ENCODE measurements at places on chromosomes 13 and 19. TPM values are rescaled to one million over a fixed set of nuclear protein-coding genes. Genes with fewer than 3 reads are reported as not detected.

ZSWIM4 gene
- polyA plus RNA-seq = not detected

DNA sequence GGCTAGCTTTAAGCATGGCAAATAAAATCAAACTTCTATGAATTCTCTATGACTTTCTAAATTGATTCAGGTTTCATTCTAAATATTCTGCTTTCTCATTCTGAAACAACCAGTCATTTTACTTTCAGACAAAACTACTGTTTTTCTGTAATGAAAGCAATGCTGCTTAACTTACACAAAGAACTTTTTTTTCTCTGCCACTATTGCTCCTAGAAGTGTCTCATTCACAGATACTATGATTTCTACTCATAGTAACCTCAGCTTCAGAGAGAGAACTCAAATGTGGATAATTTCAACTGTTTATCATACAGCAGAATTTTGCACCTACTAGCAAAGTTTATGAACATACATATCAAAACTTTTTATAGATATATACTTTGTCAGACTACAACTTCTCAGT lies 724.6 kb downstream of the SLITRK5 start:
- no peak for DNase-seq

DNA sequence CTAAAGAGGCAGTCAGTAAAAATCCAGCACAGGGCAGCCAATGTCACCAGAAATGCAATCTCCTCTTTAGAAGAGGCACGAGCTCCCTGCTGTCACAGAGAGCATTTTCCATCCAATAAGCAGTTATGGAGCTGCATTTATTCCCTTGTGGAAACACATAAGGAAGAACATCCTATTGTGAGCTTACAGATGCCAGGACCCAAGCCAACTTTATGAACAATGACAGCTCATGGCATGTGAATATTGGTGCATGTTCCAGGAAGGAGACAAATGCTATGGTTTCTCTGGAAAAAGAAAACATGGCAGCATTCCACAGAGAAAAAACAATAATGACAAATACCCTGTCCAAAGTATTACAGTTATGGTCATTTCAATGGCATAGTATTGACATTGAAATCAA lies 955.6 kb downstream of the UQCRFS1 start:
- DNase-seq = no peak

DNA sequence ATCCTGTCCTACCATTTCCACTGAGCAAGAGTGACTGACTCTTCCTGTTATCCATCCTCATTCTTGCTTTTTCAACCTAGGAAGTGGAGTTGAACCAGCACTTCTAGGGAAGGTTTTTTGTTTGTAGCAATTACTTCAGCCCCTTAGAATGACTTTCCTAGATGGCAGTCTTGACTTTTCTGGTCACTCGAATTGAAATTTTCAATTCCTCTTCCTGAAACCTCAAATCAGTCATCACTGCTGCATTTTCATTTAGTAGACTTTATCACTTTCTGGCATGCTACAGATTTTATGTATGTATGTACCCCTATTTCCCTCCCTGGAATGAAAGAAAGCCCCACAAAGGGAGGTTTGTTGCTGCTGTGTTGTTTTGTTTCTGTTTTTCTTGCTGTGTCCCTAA lies 915.9 kb downstream of the PCDH17 start:
- no peak for DNase-seq

- no peak for DNase-seq
These were observed 28.3 kb downstream of the OR10H4 start for GRCh38 chr19:15976836-15977689.

DNA sequence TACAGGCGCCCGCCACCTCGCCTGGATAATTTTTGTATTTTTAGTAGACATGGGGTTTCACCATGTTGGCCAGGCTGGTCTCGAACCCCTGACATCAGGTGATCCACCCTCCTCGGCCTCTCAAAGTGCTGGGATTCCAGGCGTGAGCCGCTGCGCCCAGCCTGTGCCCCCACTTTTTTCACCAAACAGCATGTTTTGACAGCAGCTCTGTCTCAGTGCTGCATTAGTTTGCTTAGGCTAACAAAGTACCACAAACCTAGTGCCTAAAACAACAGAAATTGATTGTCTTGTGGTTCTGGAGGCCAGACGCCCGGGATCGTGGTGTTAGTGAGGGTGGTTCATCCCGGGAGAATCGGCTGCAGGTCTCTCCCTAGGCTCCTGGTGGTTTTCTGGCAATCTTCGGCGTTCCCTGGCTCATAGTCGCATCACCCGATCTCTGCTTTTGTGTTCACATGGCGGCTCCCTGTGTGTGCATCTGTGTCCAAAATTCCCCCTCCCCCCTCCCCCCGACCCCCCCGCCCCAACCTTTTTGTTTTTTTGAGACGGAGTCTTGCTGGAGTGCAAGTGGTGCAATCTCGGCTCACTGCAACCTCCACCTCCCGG lies 30.0 kb downstream of the MYH14 start:
- no peak for DNase-seq

ZNF587 gene
- polyA plus RNA-seq = 11.1 TPM

TNNT1 gene
- not detected for polyA plus RNA-seq

- no peak for DNase-seq
These were observed 56.8 kb upstream of the KATNAL1 start for GRCh38 chr13:30364133-30364532.

DAND5 gene
- polyA plus RNA-seq = not detected

DNA sequence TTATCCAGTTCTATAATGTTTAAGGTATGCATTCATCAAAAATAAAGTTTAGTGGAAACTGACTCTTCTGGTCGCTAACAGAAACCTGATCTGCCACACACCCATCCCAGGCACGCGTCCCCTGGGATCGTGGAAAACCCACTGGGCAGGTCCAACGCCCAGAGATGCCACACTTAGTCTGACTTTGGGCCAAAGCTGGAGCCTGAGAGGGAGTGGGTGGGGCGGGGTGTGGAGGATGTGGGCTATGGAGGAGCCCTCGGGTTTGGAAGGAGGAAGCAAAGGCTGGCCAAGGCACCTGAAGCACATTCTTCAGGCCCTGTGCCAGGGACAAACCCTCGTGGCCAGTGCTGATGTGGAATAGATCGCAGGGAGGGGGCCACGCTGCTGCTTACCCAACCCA lies 2.5 kb downstream of the IGFL1 start:
- no peak for DNase-seq

GRCh38 chr19:49580264-49581006 lies at the start of gene NOSIP:
NOSIP (minus strand) TSS chr19:49580556; CDS start chr19:49560691, 19,865 bp downstream.
- DNase-seq = peak; percentile 92

GRCh38 chr13:107006661-107007060 lies 438.7 kb upstream of the ARGLU1 start:
- no peak for DNase-seq

- DNase-seq = no peak
These were observed 5.9 kb downstream of the MAST1 start for GRCh38 chr19:12843999-12844732.

CLC gene
- polyA plus RNA-seq = not detected

DNA sequence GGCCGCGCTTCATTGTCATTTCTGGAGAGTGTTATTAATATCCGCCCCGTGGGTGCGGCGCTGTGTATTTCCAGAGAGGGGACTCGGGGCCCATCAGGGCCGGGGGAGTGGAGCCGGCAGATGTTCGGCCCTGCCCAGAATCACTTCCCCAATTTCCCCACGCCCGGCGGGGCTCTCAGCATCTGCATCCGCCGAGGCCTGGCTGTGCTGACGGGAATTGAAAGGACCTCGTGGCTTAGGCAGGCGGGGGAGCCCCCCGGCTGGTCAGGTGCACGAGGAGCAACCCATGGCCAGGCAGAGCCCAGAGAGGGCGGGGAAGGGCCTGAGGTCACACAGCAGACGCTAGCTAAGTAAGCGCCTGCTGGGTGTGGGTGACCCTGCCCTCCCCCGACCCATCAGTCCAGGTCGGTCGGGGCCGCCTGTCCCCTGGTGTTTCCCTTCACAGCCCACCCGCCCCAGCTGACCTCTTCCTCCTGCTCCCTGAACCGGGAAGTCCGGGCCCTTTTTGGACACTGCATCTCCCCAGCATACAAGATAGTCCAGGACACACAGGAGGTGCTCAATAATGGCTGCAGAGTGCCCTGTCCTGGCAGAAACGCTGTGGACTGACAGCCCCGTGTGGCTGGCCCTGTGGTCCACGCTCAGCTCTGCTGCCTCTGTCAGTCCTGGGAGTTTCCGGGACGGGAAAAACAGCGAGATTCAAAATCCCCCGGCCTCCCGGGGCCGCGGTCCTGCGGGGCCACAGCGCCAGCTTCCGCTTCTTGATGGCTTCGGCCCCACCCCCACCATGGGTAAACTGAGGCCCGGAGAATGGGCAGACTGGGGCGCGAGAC lies 22.1 kb downstream of the ARID3A start:
- peak; percentile 96 for DNase-seq

DNA sequence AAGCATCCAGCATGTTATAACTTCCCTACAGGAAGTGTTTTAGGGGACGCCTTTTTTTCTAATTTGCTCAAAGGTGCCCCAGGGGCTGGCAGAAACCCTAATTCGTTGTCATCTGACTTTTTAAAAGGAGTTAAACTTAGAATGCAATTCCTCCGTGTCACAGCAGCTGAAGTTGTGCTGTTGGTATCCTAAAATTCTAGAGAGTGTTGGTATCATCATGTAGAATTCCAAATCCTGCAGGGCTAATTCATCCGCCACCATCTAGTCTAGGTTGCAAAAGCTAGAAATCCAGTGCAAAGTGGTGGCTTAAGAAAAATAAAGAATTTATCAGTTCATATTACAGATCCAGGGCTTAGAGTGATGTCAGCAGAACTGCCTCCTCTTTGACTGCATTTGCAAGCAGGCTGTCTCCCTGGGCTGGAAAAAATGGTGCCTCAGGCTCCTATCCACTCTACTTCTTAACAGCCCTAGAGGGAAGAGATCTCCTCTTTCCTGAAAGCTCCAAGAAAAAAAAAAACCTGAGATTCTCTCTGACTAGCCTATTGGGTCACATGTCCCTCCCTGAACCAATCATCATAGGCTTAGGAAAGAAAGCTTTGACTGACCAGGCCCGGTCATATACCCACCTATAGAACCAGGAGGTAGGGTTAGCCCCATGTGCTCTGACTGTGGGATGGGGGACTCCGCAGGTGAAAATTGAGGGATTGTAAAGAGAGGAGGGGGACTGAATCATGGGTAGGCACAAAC lies 73.0 kb downstream of the MAP4K1 start:
- DNase-seq = no peak

GRCh38 chr13:40819797-40820315 lies 30.4 kb downstream of the SLC25A15 start:
- no peak for DNase-seq

GRCh38 chr19:18172331-18173053 lies 1.1 kb upstream of the IFI30 start:
- no peak for DNase-seq

CPB2 gene
- not detected for polyA plus RNA-seq

NBEA gene
- polyA plus RNA-seq = 1.7 TPM

GJB6 gene
- polyA plus RNA-seq = not detected

CLIP3 gene
- polyA plus RNA-seq = not detected

GRCh38 chr13:76965759-76966421 lies 17.6 kb downstream of the ACOD1 start:
- DNase-seq = no peak

POLD1 gene
- 31.2 TPM for polyA plus RNA-seq

SOX1 gene
- not detected for polyA plus RNA-seq

GRCh38 chr19:17519967-17520366 lies 8.5 kb downstream of the PGLS start:
- DNase-seq = no peak

DNA sequence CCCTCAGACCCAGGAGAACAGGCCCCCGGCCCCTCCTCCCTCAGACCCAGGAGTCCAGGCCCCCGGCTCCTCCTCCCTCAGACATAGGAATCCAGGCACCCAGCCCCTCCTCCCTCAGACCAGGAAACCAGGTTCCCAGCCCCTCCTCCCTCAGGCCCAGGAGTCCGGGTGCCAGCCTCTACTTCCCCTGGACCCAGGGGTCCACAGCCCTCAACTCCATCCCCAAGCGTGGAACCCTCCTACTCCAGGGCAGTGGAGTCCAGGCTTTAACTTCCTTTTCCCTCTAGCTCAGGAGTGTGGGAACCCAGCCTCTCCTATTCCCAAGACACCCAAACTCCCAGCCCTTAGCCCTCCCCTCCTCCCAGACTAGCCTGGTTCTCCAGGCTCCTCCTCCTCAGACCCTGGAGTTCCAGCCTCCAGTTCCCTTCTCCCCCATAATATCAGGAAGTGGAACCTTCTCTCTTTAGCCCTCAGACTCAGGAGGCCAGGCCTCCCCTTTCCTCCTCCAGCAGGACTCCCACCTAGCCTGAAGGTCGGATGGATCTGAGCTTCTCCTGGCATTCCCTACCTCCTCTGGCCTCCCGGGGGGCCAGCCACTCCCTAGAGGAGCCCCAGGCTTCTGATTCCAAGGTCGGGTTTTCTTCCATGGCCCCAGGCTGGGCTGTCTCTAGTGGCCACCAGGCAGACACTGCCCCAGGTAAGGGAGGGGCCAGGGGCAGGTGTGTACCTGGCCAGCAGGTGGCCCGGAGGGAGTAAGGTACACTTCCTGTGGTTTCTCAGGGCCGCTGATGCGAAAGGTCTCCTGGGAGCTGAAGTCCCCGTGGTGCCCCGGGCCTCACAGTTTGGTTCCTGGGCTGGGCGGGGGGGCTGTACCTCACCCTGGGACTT lies at the start of gene TMC4:
Gene TMC4, minus strand, starts transcription at position 690 of the 888 bp plus-strand sequence. Its CDS starts 43 bp downstream, at position 647.
- DNase-seq = no peak

- DNase-seq = no peak
These were observed 5.2 kb upstream of the PLIN4 start for GRCh38 chr19:4523306-4524110.

GRCh38 chr19:43290568-43291359 lies 21.4 kb upstream of the PSG9 start:
- DNase-seq = no peak

ZNF260 gene
- 16.2 TPM for polyA plus RNA-seq

DNA sequence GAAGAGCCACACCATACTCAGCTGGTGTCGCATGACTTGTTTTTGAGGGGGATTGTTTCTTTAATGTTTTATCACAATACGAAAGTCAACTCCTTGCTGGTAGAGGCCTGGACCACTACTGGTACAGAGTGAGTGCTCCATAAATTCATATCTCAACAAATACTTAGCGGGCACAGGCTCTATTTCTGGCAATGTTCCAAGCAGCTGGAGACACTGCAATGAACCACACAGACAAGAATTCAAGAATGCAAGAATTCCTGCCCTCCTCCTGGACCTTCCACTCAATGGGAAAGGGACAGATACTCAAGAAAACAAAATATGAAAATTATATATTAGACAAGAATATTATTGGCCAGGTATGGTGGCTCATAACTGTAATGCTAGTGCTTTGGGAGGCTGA lies 5.1 kb upstream of the FXYD5 start:
- no peak for DNase-seq
